ENCODE measurements at places on chromosomes 1 and 21.

DNA sequence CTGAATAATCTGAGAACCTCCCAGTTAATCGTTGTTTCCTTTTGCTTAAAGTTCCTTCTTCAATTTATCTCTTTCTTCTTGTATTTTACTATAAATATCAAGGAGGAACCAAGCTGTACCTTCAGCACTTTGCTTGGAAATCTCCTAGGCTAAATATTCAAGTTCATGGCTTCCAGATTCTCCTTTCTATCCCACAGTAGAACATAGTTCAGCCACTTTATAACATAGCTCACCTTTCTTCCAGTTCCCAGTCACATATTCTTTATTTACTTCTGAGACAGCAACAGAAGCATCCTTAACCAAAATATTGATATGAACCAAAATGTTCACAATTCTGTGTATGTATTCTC lies 11.0 kb downstream of the ZMYM4 start:
- no peak for DNase-seq

DNA sequence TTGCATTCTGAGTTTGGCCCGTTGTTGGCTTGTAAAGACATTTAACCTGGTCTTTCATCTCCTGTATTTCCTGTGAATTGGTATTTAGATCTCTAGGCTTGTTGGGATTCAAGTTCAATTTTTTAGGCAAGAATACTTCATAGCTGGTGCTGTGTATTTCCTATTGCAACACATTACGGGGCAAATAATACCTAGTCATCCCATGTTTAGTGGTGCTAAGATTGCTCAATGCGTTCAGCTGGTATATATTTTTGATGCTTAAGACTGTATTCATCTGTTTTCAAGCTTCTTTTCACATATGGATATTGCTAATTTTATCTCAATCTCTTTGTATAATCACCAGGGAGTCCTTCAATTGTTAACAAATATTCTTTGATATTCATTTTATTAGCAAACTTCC lies 87.5 kb upstream of the ZBTB18 start:
- DNase-seq: no peak

DNA sequence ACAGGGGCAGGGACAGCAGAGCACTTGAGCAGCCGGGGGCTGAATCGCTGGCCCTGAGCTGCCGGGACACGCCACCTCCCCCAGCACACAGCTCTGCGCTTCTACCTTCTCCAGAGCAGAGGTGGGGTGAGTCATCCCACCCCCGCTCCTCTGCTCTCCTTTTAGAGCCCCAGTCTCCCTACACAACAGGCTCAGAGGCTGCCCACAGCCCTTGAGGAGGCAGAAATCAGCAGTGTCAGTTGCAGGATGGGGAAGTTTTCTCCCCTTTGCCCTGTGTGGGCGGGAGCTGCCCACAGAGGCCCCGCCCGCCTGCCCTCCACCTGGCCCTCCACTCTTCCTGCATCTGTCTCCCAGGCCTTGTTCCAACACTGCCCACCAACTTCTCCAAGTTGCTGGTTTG lies 94.6 kb downstream of the STUM start:
- peak; percentile 49 for DNase-seq

DNA sequence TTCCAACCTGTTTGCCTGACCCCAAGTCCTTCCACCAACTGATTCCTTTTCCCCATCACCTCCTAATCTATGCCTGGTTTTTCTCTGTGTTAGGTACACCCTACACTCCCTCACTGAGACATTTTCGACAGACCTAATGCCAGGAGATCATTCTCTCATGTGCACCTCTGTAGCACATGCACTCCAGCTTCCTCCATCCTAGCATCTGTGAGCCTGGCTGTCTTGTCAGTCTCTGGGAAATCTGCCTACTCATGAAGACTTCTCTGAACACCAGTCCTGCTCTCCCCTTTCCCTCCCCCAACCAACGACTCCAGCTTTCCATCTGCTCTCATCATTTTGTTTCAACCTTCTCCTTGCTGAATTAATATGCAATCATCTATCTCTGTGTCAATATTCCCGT lies 987 bp downstream of the MED8 start:
- no peak for DNase-seq

GRCh38 chr1:206470692-206471414 lies 577 bp downstream of the IKBKE start:
- DNase-seq: peak; percentile 72

GRCh38 chr1:8394456-8395321 lies 76.8 kb downstream of the SLC45A1 start:
- peak; percentile 76 for DNase-seq

DNA sequence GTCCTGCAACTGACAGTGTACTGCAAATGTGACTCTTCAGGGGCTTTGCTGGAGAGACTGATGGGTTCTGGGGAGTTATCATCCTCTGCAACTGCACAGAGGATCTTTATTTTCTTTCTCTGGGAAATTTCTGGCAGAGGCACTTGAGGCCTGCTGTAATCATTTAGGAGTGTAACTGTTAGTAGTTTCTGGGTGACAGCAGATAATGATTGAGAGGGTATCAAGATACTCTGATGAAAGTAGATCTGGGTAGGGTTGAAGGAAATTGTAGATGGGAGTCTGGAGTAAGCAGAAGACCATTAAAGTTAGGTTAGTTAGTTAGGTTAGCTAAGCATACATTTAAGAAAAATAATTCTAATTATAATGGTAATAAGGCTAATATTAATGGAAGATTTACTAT lies 11.0 kb upstream of the DDR2 start:
- DNase-seq: no peak

DNA sequence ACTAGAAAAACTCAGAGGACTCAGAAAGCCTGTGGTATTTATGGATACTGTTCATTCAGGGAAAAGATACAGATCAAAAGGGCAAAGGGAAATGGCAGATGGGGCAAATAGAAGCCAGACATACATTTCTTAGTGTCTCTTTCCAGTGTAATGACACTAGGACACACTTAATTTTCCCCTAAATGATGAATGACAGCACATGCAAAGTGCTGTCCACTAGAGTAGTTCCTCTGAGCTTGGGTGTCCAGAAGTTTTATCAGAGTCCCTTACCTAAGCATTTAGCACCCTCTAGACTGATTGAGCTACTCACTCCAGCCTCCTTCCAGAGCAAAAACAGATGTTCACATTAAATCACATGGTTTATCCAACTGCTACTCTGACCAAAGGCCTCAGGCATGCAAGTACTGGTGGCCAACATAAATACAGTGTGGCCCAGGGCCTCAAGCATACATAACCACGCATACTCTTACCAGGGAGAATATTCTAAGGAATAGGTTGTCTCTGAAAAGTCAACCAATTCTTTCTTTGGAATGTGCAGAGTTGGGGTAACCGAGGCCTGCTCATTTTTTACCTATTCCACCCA lies 166.9 kb downstream of the NCAM2 start:
- DNase-seq: peak; percentile 95

DNA sequence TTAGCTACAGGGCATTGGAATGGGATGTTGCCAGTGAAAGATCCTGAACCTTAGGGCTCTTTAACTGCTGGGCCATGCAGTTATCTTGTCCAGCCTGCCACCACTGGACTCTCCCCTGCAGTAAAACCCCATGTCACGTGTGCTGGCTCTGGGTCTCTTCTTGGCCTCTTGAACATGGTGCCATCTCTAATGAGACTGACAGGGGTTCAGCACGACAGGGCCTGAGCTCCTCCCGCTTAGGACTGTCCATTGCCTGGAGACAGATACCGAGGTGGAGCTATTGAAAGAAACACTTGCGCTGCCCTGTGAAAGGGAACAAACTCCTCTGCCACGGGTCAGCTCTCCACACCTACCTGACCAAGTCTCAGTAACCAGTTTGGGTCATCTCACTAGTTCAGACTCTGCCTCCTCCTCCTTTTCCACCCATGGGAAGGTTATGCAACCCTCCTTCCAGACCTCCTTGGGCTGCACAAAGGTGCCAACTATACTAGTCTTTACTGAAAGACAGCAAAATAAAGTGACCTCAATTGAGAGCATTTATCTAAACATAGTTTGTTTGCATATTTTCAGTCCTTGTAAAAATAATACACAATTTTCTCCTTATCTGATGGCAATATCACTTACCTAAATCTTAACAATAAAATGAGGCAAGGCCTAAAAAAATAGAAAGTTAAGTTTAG lies 66.0 kb downstream of the GNG12 start:
- DNase-seq: no peak

- DNase-seq: peak; percentile 49
These were observed 154.8 kb upstream of the VAMP3 start for GRCh38 chr1:7616076-7616832.

- DNase-seq: no peak
These were observed 4.8 kb downstream of the BARHL2 start for GRCh38 chr1:90712153-90712856.

- DNase-seq: no peak
These were observed 20.4 kb upstream of the EPHA8 start for GRCh38 chr1:22542886-22543285.

- no peak for DNase-seq
These were observed 4.3 kb upstream of the LRP8 start for GRCh38 chr1:53332186-53332564.

- DNase-seq: peak; percentile 71
These were observed 10.1 kb downstream of the DIPK1A start for GRCh38 chr1:92951141-92951582.

- no peak for DNase-seq
These were observed 122.2 kb downstream of the ACTL8 start for GRCh38 chr1:17877316-17877715.
